Activated CD8-positive, alpha-beta memory T cell treated with anti-CD3 and anti-CD28 coated beads for 24 hours (primary cell): ENCODE measurements at places on chromosomes 16 and 17.

GRCh38 chr17:83073389-83074063 lies 5.9 kb upstream of the METRNL start:
- no peak for DNase-seq

GRCh38 chr16:81367821-81368220 lies 53.1 kb downstream of the GAN start:
- DNase-seq: no peak

DNA sequence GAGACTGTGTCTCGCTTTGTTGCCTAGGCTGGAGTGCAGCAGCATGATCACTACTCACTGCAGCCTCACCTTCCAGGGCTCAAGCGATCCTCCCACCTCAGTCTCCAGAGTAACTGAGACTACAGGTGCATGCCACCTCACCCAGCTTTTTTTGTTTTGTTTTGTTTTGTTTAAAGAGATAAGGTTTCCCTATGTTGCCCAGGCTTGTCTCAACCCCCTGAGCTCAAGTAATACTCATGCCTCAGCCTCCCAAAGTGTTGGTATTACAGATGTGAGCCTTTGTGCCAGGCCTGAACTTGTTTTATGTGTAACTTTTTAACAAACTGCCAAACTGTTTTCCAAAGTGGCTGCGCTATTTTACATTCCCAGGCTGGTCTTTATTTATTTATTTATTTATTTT lies 41.8 kb upstream of the NUDT7 start:
- DNase-seq: no peak

GRCh38 chr16:74521691-74522090 lies 85.2 kb downstream of the GLG1 start:
- no peak for DNase-seq

DNA sequence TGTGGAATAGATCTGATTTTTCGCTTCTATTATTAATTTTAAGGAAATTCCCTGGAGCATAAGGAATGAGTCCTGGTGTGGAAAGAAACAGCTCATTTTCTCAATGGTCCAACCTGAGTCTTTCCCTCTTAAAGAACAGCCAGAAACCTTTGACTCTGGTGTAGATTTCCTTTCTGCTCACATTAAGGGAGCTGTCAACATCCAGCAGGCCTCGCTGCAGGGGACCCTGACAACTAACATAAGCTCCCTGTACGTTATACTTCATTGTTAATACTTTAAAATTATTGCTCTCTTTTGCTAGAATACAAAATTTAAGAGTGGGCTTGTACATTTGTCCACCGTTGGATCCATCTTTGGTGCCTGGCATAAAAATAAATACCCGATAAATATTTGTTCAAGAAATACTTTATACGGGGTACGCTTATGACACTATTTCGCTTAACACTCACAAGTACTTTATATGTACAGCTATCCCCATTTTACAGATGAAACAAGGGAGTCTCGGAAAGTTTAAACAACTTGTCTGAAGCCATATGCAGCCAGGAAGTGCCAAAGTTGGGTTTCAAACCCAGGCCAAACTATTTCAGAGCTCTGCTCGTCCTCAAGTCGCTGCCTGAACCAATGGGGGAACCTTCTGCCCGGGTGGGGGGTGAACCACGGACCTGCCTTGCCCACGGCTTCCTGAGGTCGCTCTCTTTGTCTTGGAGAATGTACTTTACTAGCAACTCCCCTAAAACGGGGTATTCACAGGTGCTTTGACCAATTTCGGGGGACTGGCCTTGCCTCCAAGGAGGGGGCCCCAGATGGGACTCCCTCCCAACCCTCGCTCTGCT lies 611 bp downstream of the SMARCE1 start:
- peak; percentile 88 for DNase-seq

GRCh38 chr16:20906341-20907255 lies 6.0 kb downstream of the LYRM1 start:
- DNase-seq: no peak

- DNase-seq: no peak
Measured at GRCh38 chr16:62254847-62255246, 218.6 kb upstream of the CDH8 start.

DNA sequence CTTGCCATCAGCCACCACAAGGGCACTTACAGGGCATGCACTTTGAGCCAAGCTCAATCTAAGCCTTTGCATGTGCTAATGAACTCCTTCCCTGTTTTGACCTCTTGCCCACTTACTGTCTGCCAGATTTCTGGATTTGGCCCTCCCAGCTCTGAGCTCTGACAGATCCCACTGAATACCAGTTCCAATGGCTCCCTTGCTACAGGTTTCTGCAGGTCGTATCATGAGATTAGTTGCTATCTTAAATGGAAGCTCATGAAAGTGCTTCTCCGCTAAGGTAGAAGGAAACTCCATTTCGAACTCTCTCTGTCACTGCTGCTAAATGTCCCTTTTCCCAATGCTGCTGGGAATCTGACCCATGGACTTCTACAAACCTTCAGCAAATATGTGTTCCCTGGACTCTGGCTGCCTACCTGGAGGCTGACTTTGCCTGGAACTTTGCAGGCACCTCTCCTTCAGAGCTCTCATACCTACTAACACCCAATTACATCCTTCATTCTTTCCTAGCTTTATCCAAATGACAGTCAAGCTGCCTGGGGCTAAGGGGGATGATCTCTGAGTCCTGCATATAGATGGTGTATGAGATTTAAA lies 23.5 kb upstream of the TOB1 start:
- DNase-seq: no peak

GRCh38 chr17:29732613-29733012 lies 109.9 kb upstream of the CORO6 start:
- no peak for DNase-seq

DNA sequence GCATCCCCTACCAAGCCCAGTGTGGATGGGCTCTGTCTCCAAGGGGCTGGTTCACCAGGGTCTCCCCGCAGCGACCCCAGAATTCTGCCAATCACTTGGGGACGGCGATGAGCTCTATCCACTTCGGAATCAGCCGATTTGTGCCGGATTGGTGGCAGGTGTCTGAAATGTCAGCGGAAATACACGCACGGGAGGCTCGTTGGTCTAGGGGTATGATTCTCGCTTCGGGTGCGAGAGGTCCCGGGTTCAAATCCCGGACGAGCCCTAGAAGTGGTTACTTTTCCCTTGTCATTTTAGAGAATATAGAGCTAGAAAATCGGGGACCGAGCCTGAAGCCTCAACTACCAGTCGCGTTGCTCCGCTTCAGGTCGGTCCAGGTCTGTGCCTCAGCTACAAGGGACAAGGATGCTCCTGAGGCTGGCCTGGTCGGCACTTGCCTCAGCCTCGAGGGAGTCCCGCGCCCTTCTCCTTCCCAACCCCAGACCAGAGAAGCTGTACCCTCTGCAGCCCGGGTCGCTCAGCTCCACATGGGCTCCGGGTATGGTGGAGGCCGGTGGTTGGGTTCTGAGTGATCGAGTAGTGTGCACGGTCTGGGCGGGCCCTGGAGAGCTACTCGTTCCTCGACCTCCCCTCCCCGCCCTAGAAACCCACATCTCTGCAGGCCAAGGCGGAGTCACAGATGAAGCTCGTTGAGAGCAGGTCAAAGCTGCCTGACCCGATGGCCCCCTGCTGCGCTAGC lies 16.0 kb upstream of the OR1F1 start:
- peak; percentile 88 for DNase-seq

GRCh38 chr16:4689091-4689671 lies 4.2 kb upstream of the NUDT16L1 start:
- no peak for DNase-seq

DNA sequence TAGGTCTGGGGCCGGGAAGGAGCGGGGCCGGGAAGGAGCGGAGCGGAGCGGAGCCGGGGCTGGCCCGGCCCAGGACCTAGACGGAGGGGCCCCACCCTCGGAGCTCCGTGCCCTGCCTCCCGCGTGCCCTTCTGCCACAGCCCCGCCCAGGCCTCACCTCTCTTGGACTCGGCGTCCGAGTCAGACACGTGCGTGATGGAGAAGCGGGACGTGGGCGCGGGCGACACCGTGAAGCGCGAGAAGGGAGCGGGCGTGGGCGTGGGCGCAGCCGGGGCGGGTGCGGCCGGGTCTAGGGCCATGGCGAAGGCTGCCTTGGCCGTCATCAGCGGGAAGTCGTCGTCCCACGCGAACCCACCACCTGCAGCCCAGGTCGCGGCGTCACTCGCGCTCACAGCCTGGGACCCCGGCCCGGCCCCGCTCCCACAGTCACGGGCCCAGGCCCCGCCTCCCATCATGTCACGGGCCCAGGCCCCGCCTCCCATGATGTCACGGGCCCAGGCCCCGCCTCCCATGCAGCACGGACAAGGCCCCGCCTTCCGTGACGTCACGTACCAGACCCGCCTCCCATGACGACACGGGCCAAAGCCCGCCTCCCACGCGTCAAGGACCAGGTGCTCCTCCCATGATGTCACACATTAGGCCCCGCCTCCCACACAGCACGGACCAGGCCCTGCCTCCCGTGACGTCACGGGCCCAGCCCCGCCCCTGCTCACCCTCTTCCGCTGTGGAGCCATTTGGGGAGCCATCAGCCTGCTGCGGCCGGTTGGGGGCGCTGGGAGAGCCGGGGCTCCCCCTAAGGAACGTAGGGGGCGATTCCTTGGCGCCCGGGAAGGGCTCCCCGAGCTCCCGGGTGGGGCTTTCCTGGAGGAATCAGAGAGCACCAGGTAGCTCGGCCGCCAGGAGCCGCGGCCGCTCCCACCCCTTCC lies 45.8 kb upstream of the PVALEF start:
- DNase-seq: peak; percentile 90

DNA sequence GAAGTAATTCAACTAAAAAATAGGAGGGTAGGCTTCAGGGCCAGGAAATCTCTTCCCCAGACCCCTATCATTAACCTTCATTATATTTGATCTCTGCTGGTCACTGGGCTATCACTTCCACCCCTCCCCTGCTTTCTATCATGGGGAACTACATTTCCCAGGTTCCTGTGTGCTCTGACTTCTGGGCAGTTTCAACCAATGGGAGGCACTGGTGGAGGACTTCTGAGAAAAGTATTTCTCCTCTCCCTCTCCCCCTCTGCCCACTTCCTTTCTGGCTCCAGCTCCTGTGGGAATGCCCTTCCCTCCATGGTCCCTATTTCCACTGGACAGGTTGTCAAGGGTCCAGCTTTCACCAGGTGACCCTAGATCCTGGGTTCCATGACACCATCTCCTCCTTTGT lies 364.4 kb downstream of the C16orf95 start:
- no peak for DNase-seq

- DNase-seq: no peak
Measured at GRCh38 chr16:4247460-4247784, 5.5 kb upstream of the SRL start.

DNA sequence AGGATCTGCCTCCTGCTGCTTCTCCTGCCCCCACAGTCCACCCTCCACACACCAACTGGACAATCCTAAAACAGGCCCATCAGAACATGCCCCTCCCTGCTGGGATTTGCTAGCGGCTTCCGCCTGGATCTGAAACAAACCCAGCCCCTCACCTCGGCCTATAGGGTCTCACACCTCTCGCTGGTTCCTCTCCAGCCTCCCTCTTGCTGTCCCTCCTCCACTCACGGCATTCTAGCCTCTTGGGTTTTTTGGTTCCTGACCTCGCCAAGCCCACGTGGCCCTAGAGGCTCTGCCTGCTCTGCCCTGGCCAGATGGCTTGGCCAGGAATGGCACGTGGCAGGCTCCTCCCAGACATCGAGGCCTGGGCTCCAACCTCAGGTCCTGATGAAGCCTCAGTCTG lies 15.7 kb upstream of the MTSS2 start:
- DNase-seq: no peak

DNA sequence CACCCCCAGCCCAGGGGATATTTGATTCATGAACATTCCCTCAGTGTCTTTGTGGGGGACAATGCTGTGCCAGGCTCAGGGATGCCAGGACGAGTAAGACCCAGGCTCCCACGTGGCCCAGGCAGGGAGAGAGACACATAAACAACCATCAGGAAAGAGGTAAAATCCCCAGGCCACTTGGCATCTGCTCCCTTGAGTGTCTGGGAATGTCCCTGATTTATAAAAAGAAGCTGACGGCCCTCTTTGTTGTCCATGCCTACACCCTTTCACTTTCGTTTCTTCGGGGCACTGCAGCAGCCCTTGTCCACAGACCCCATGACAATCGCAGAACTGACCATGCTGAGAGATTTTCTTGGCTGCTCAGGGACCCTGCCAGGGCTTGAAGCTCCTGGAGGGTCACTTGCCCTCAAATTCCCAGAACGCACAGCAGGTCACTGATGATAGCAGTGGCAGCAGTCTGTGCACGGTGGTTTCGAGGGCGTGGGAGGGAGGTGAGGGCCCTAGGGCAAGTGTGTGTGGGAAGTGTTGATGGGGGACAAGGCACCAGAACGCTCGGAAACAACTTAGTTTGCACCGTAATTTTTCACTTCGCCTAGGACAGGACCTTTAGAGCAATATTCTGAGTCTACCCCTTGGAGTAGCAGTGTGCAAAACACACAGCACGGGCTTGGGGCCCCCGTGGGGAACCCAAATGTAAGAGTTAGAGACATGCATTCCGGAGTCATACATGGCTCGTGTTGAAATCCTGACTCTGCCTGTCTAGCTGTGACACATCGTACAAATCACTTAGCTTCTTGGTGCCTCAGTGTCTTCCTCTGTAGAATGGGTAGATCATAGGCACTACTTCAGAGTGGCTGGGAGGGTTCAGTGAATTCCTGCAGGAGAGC lies 4.7 kb downstream of the NOD2 start:
- peak; percentile 85 for DNase-seq

- DNase-seq: no peak
Measured at GRCh38 chr16:35754391-35755369, 2295.3 kb downstream of the TP53TG3F start.

DNA sequence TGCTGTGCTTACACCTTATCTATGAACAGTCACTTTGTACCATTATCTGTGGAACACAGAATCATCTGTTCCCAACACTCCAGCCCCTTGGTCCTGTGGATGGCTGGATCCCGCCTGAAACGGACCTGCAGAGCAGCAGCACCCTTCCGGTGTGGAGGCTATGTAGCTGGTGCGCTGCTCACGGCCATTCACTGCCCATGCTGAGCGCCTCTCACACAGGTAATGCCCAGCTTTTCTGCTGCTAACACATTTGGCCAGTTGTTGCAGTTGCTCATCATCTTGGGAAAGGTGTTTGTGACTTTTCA lies 11.4 kb upstream of the PLK1 start:
- no peak for DNase-seq

DNA sequence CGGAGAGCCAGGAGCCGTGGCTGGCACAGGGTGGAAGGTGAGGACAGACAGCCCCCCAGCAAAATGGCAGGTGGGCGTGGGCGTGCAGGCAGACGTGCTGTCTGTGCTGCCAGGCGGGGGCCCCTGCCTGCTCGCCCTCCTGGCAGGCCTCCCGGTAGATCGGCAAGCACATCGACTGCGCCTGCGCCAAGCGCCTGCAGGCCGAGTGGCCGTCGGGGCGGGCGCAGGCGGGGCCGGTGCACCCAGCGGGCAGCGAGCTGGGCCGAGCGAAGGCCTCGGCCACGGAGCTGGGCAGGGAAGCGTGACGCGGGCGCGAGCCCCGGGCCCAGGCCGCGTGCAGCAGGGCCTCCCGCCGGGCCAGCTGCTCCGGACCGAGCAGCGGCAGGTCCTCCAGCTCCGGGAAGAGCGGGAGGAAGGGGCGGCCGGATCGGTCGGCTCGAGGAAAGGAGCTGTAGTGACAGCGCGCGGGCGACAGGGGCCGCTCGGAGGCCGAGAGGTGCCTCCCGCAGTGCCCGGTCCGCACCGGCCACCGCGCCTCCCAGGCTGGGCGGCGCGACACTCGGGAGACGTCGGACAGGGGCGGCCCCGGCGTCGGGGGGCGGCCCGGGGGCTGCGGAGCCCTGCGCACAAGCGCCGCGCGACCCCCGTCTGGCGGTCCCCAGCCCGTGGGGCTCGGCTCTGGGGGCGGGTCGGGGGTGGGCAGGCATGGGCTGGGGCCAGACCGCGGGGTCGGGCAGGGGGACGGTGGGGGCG lies 16.9 kb downstream of the GRIN2C start:
- no peak for DNase-seq
